ENCODE measurements at places on chromosomes 1 and 21.

- ATAC-seq, result no peak
These were observed 27.0 kb downstream of the TBX15 start for GRCh38 chr1:118961156-118961555.

DNA sequence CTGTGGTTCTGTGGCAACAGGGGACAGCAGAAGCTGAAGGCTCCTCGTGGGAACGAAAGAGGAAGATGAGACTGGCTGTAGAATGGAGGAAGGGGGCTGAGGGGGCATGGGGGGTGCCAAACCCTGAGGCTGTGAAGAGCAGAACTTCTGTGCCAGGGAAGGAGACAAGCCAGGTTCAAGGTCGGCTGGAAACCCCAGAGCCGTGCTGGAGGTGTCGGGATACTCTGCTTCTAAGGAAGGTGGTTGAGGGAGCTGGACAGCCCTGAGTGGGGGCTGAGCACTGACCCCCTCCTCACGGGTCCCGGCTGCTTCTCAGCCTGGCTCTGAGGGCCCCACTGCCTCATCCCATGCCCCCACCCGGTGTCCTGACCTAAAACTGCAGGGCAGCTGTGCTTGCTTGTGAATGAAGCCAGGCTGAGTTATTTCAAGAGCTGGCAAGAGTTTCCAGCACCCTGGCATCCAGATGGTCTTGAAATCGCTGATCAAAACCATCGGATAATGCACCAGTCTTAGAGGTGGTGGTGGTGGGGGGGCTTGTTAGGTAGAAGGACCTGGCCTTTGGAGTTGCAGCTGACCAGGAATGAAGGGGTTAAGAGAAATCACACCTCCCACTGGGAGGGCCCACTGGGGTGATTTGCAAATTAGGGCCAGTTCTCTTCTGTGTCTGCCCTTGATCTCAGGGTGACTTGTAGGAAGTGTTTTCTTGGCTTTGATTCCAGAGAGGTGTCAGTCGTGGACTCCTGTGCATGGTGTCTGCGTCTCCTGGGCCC lies 218.9 kb upstream of the C1orf174 start:
- no peak for ATAC-seq

DNA sequence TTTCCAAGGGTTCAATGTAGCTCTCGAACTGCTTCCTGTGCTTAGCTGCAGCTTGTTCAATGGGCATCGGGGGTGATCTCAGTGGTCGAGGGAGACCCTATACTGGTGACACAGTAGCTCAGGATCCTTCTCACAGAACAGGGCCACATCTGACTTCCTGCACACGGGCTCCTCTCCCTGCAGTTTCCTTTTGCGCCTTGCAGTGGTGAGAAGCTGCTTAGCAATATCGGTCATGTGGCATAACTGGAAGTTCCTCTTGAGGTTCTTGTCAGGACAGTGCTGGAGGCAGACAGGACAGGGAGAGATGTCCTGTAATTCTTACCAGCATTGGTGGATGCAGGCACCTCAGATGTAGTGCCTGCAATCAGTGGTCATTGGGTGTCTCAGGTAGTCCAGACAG lies 140.5 kb upstream of the MAP1LC3C start:
- no peak for ATAC-seq

GRCh38 chr1:65964123-65964522 lies 171.4 kb downstream of the PDE4B start:
- no peak for ATAC-seq

GRCh38 chr1:28981210-28981609 lies 66.8 kb downstream of the EPB41 start:
- no peak for ATAC-seq

DNA sequence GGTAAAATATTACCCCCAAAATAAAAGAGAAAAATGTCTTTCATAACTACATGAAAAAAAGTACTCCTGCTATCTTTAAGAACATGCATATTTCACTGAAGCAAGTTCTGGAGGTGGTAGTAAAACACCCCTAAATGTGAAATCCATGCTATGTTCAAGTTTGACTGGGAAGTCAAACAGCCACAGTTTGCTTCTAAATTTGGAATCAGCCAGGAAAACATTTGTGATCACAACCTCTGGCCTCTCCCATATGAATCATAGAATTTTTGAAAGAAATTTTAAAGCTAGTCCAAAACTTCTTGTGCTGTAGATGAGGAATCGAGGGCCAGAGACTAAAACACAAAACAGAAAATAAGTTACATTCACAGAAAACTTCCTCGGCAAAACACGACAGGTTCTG lies 6.6 kb downstream of the SORT1 start:
- ATAC-seq, result no peak

- peak; percentile 17 for ATAC-seq
These were observed 257.0 kb downstream of the SIPA1L2 start for GRCh38 chr1:232372841-232373440.

DNA sequence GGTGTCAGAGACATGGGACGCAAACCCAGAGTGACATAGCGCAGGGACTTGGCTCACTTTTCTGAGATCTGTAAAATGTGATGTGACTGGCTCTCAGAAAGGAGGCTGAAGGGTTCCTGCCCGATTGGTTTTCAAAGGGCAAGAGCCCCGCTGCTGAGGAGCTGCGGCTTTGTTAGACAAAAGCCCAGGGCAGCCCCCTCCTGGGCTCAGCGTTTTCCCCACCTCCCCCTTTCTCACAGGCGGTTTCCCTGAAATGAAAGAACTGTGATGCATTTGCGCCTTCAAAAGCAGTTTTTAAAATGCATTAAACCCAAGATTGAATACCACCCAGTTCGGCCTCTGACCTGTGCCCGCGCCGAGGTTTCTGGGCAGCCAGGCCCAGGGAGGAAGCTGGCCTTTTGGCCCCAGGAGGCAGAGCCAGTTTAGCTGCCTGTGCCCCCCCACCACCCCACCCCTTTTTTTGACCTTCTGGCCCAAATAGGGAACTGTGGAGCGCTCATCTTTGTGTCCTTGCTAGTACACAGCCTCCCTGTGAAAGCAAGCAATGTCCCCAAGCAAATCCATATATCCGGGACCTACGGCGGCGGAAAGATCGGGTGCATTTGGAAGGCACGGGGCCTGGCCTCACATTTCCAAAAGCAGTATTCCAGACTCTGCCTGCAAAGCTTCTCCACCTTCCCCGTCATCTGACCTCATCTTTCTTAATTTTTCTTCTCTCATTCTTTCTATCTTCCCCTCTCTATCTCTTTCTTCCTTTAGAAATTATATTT lies 28.6 kb downstream of the CD247 start:
- ATAC-seq, result no peak

GRCh38 chr1:42927920-42928505 lies 30.7 kb downstream of the SLC2A1 start:
- ATAC-seq, result no peak

DNA sequence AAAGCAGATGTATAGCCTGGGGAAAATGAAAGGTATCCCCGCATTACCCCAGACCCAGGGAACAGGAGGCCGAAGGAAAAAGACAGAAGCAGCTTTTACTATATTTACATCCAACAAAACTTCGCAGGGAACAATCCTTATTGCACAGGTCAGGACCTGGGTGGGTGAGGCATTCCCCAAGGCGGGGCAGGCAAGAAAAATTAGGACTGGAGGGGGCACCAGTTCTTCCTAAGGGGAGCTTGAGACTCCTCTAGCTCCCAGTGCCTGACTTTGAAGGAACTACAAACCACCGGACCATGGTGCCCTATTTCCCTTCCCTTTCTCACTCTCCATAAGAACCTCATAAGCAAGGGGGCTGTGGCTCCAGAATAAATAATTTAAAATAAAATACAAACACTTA lies 6.7 kb upstream of the GATAD2B start:
- ATAC-seq, result no peak

DNA sequence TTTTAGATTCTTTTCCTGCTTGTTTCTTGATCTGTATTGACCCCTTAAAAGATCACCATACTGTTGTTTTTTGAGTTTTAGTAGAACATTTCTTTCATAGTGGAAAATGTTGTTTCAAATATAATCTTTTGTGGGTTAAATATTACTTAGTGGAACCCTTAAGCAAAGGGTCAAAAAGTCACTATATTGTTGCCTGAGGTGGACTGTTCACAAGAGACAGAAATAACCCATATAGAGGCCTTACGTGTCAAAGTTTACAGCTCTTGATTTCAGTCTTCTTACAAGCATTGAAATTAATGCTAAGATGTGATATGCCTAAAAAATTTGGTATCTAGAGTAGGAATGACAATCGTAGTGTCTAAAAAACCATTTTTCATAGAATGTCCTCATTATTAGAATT lies 6.3 kb downstream of the DNAJB4 start:
- ATAC-seq, result no peak

DNA sequence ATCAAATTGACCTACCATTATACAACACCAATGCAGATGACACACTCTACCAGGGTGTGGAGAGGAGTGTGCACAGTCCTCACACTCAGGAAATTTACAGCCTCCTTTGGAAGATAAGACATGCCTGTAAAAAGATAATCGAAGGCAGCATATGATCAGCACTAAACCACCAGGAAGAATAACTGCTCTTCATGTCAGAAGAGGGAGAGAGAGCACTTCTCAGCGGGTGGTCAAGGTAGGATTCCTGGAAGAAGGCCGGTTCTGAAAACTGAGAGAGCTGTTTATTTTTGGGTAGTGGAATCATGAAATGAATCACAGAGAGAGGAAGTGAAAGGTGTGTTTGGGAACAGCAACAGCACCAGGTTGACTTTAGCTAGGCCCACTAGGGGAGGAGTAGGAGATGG lies 14.0 kb upstream of the ZNF697 start:
- no peak for ATAC-seq

GRCh38 chr1:3779265-3779911 lies 6.8 kb downstream of the SMIM1 start:
- ATAC-seq, result no peak

DNA sequence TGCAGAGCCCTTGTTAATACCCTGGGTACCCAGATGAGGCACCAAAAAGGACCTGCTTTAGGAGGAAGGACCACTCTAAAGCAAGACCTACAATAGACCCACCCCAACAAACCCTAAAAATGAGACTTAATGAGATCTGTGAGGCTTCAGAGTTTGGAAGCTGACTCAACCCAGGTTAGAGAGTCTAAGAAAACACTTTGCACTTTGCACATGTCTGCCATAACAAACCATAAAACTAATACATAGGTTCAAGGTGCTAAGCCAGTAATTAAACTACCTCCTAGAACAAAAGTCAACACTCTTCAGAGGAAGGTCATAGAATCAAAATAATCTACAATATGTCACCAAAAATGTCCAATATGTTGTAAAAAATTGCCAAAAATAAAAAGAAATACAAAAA lies 124.7 kb upstream of the C1orf21 start:
- no peak for ATAC-seq

- no peak for ATAC-seq
These were observed 19.6 kb downstream of the C21orf91 start for GRCh38 chr21:17799414-17800164.

- no peak for ATAC-seq
These were observed 240.7 kb downstream of the NRIP1 start for GRCh38 chr21:14824126-14824525.

GRCh38 chr21:33109574-33110339 lies 39.8 kb downstream of the OLIG1 start:
- ATAC-seq, result peak; percentile 13

DNA sequence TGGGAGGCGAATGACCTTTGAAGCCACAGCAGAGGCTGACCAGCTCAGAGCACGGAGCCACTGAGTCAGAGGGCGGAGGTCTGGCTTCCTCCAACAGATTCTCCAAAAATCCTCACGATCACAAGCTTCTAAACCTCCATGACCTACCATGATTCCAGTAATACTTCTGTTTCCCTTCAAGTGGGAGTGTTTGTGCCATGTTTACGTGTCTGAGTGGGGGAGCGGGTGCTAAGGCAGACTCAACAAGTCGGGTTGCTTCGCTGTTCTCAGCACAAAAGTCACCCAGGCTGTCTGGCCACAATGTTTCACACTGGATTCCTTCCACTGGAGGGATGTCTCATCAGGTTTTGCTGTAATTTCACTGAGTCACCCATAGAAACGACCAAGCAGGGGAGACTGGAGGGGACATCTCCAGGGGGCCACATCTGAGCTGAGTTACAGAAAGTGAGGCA lies 86.2 kb downstream of the SLC66A1 start:
- no peak for ATAC-seq

- ATAC-seq, result no peak
These were observed 327.2 kb downstream of the MRPL39 start for GRCh38 chr21:25280061-25280460.

GRCh38 chr1:119075614-119076013 lies 64.8 kb downstream of the WARS2 start:
- ATAC-seq, result peak; percentile 87

DNA sequence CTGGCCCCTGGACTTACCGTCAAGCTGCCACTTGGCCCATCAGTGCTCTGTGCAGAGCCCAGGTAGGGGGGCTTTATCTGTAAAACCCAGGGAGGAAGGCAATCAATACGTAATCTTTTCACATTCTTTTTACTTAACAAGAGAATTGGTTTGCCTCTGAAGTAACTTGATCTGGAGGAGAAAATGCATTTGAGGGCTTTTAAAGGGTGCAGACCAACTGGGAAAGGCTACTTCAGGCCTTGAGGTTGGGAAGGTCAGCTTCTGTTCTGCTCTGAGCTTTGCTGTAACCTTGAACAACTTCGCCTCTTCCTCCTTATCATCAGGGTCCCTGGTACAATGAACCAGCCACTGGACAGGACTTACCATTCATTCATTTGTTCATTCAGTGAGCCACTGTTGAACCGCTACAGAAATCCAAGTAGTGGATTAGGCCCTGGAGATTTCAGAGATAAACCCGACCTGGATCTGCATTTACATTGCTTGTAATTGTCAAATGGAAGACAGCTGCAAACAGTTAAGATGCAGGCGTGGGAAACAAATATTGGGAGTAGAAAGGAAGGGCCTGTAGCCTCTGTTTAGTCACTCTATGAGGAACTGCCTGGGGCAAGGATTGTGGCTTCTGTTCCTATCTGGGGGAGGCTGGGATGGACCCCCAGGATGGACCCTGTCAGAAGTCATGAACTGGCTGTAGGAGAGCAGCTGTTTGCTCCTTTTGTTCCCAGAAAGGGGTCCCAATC lies 90.9 kb downstream of the MAN1C1 start:
- no peak for ATAC-seq

- ATAC-seq, result no peak
These were observed at the start of gene LRRC52 for GRCh38 chr1:165543532-165544438. TSS of gene LRRC52 (plus strand) at chr1:165544000. CDS start at chr1:165544297, 297 bp downstream.

GRCh38 chr1:244280201-244280600 lies 171.5 kb downstream of the ADSS2 start:
- ATAC-seq, result no peak

- ATAC-seq, result no peak
These were observed 117.3 kb downstream of the RHOU start for GRCh38 chr1:228852511-228853088.

- no peak for ATAC-seq
These were observed 1.5 kb upstream of the FCRLA start for GRCh38 chr1:161705537-161705936.

- ATAC-seq, result no peak
These were observed 62.4 kb upstream of the STUM start for GRCh38 chr1:226486161-226486560.

DNA sequence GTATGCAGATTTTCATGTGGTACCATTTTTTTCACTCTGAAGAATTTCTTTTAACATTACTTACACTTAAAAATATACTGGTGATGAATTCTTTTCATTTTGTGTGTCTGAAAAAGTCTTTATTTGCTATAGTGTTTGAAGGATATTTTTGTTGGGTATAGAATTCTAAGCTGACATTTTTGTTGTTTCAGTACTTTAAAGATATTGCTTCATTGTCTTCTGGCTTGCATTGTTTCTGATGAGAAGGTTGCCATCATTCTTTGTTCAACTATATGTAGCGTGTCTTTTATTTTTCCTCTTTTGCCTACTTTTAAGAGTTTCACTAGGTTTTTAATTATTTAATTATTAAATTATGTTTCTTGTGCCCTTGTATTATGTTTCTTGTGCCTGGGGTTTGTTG lies 8.0 kb downstream of the HS2ST1 start:
- no peak for ATAC-seq

Measured in gastroesophageal sphincter (tissue), 4 donors.